ENCODE measurements at places on chromosomes 4 and X.

- no peak for DNase-seq
Observed at GRCh38 chr4:138975225-138975624, 40.4 kb upstream of the NOCT start.

DNA sequence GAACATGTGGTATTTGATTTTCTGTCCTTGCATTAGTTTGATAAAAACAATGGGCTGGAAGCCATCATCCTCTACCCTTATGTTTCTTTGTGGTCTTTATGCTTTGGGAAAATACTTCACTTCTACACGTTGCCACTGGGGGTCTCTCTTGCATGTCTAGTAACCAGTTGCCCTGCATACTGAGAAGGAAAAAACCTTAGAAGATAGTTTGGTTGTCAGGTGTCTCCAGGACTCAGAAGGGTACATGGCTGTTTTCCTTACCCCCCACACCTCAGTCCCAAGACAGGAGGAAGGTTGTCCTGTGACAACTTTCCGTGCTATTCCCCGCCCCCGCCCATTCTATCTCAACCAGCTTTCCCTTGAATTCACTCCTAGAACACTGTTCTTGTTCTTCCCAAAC lies 62.1 kb upstream of the LANCL3 start:
- DNase-seq: peak; percentile 24

DNA sequence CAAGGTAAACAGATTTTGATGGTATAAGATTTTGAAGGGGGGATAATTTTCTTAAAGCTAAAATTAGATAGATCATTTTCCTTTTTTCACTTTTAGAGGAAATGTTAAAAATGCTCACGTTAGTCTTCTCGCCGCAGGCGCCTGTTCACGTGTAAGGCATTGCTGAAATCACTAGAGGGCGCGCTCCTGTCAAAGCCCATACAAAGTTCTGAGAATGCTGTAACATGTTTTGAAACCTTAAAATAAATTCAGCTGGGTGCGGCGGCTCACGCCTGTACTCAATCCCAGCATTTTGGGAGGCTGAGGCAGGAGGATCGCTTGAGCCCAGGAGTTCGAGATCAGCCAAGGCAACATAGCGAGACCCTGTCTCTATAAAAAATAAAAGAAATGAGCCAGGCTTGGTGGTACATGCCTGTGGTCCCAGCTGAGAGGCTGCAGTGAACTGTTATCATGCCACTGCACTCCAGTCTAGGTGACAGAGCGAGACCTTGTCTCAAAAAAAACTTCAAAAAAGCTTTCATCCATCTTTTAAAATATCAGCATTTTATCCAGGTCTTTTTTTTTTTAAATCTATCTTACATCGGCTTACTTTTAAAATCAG lies 138.0 kb downstream of the RBMX2 start:
- peak; percentile 61 for DNase-seq

GRCh38 chr4:7903791-7904516 lies 35.7 kb downstream of the AFAP1 start:
- no peak for DNase-seq

- peak; percentile 19 for DNase-seq
Observed at GRCh38 chrX:87299563-87300160, 217.9 kb upstream of the KLHL4 start.

DNA sequence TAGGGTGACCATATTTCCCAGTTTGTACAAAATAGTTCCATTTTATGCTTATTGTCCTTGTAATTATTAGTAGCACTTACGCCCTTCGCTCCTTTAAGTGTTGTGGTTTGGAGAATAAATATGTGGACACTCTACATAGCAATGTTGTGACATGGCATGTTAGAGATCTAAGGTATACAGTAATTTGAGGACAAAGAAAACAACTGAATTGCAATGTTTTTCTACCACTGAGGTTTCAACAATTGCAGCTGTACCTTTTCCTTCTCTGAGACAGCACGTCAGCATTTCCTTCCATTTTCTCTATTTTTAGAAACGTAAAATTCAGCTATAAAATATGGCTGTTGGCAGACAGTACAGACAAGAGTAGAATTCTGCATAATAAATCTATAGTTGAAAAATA lies 323.1 kb downstream of the MAPK10 start:
- no peak for DNase-seq

DNA sequence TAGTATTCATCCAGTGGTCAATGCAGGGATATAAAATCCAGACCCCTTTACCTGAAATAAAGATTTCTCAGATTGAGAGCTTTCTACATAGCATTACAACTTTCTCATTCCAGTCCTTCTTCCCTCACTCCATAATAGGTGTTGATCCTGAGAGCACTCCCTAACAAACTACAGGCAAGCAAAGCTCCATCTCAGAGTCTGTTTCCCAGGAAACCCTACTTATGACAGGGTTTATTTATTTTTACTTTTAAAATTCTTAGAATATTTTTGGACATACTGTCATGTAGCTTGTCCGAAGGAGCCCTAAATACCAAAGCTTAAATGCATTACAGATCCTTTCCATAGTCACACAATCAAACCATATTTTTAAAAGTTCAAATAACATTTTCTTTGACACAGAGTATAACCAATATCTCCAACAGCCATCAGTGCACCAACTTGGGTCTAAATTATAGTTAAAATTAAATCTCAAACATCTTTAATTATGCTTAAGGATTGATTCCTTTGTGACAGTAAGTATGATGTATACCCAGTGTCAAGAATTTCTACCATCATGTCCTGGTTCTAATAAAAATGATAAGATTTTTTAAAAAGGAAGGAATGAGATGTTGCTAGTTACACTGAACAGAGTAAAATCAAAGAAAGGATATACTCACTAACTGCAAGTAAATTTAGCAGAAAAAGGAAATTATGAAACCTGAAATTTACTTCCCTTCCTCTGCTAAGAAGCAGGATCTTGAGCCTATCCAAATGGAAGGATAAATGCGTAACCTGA lies 580.4 kb upstream of the ADGRL3 start:
- no peak for DNase-seq
